ENCODE measurements at places on chromosomes 13 and 19.

GRCh38 chr13:49218493-49219051 lies 1.6 kb upstream of the MLNR start:
- H3K4me3 ChIP-seq, result no peak overlapping the region
- no peaks in the 10 kb centered on the region for H3K36me3 ChIP-seq
- no peak for DNase-seq
- no peak overlapping the region for H3K27ac ChIP-seq
- H3K27me3 ChIP-seq, result peaks cover 16% of the 10 kb centered on the region

DNA sequence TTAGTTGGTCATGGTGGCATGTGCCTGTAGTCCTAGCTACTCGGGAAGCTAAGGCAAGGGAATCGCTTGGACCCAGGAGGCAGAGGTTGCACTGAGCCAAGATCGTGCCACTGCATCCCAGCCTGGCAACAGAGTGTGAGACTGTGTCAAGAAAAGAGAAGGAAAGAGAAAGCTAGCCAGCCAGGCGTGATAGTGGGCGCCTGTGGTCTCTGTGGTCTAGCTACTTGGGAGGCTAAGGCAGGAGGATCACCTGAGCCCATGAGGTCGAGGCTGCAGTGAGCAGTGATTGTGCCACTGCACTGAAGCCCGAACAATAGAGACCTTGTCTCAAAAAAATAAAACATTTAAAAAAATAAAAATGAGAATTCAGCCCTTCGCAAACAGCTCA lies 33.3 kb downstream of the TIMM13 start:
- no peaks in the 10 kb centered on the region for H3K27me3 ChIP-seq
- H3K4me1 ChIP-seq, result no peaks in the 10 kb centered on the region
- no peak overlapping the region for H3K4me3 ChIP-seq

DNA sequence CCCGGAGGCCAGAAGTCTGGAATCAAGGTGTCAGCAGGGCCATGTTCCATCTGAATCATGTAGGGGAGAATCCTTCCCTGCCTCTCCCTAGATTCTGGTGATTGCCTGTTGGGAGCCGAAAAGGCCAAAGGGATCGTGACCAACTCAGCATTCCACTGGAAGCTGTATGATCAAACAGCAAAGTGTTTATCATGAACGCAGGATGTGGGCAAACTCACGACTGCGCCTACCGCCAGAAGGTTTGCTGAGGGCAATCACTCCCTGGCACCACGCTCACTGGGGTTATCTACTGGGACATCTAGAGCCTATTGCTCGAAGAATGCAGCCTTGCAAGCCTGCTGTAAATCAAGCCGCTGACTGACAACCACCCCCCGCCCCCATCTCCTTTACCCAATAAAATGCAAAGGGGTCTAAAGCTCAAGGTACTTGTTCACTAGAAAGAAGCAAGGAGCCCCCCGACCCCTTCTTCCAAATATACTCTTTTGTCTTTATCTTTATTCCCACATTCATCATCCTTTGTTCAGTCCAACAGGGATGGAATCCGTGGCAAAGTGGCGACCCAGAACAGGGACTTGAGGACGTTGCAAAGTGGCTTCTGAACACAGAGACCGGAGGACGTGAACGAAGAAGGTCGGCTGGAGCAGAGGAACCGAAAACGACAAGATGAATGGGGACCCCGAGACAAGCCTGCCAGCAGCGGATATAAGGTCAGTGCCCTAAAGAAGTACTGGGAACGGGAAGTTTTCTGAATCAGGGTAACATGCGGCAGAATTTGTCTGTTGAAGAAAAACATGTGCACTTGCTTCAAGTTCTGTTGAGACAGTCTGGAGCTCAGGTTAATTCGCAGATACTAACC lies 16.8 kb downstream of the CLEC4M start:
- no peaks in the 10 kb centered on the region for H3K4me1 ChIP-seq
- no peak overlapping the region for H3K27ac ChIP-seq
- no peaks in the 10 kb centered on the region for H3K36me3 ChIP-seq

DNA sequence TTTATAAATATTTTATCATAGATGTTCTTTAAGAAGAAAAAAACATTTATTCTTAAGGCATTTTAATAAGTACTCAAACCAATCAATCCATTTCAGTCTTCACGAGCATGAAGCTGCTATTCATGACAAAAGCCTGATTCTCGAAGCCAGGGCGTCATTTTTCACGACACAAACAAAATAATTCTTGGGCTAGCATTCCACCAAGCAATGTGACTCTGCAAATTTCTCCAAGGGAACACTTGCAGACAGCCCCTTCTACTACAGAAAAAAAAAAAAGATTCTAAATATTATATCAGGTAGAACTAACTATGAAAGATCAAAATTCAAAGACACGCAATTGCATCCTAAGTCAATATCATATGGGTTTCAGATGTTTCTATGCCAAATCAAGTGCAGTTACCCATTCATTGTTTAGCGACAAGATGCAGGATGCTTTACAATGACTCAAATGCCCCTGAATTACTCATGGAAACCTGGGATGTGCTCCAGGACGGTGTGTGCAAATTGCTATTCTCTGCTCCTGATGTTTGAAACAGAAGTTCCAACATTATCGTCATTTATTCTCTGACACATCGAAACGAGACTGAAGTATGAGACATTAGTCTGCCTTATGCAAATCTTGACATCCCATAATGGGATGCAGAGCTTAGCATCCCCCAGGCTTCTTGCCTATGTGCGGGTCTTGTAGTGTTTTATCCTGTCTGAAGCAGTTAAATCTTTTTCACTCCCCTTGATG lies 517.7 kb downstream of the MYO16 start:
- no peak overlapping the region for H3K4me3 ChIP-seq
- no peak overlapping the region for H3K27ac ChIP-seq
- H3K4me1 ChIP-seq, result no peaks in the 10 kb centered on the region
- no peaks in the 10 kb centered on the region for H3K36me3 ChIP-seq
- no peaks in the 10 kb centered on the region for H3K27me3 ChIP-seq

- no peaks in the 10 kb centered on the region for H3K27me3 ChIP-seq
- H3K4me3 ChIP-seq, result peak overlapping the region; percentile 76
- no peak for DNase-seq
- peak overlapping the region; percentile 72 for H3K27ac ChIP-seq
Observed at GRCh38 chr19:19385896-19386869, 19.3 kb upstream of the GATAD2A start.

GRCh38 chr13:30453727-30454126 lies 12.0 kb downstream of the HMGB1 start:
- H3K27me3 ChIP-seq, result no peaks in the 10 kb centered on the region
- no peaks in the 10 kb centered on the region for H3K36me3 ChIP-seq
- H3K27ac ChIP-seq, result no peak overlapping the region
- no peak overlapping the region for H3K4me3 ChIP-seq

GRCh38 chr19:16070366-16070990 lies 5.8 kb upstream of the TPM4 start:
- no peaks in the 10 kb centered on the region for H3K36me3 ChIP-seq
- H3K4me3 ChIP-seq, result peak overlapping the region; percentile 17
- no peaks in the 10 kb centered on the region for H3K4me1 ChIP-seq

GRCh38 chr13:83884141-83884540 lies 1.9 kb upstream of the SLITRK1 start:
- DNase-seq, result no peak
- H3K27me3 ChIP-seq, result peaks cover 27% of the 10 kb centered on the region
- H3K27ac ChIP-seq, result no peak overlapping the region

GRCh38 chr19:5978606-5979552 lies 939 bp upstream of the RANBP3 start:
- H3K27me3 ChIP-seq, result no peaks in the 10 kb centered on the region
- DNase-seq, result peak; percentile 45
- H3K4me1 ChIP-seq, result peaks cover 15% of the 10 kb centered on the region
- H3K4me3 ChIP-seq, result peak overlapping the region; percentile 96
- H3K27ac ChIP-seq, result peak overlapping the region; percentile 90

- no peaks in the 10 kb centered on the region for H3K36me3 ChIP-seq
- no peak overlapping the region for H3K4me3 ChIP-seq
- DNase-seq, result no peak
- no peaks in the 10 kb centered on the region for H3K27me3 ChIP-seq
Observed at GRCh38 chr19:47691782-47692181, 21.4 kb upstream of the EHD2 start.

GRCh38 chr19:16514383-16515019 lies 18.3 kb downstream of the C19orf44 start:
- no peaks in the 10 kb centered on the region for H3K36me3 ChIP-seq
- no peaks in the 10 kb centered on the region for H3K27me3 ChIP-seq
- no peaks in the 10 kb centered on the region for H3K4me1 ChIP-seq

GRCh38 chr13:98989469-98990235 lies 11.8 kb upstream of the DOCK9 start:
- no peak for DNase-seq
- H3K4me1 ChIP-seq, result no peaks in the 10 kb centered on the region
- no peak overlapping the region for H3K4me3 ChIP-seq
- no peak overlapping the region for H3K27ac ChIP-seq

DNA sequence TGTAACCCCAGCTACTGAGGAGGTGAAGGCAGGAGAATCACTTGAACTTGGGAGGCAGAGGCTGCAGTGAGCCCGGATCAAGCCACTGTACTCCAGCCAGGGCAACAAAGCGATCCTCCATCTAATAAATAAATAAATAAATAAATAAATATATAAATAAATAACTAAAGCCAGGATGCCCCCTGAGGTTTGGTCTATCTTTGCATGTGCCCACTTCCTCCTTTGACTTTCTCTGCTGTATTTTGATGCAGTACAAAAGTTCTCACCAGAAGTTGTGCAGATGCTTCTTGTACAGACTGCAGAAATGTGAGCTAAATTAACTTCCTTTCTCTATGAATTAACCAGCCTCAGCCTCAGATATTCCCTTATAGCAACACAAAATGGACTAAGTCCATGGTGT lies 6.5 kb upstream of the N4BP2L2 start:
- H3K27ac ChIP-seq, result no peak overlapping the region
- no peaks in the 10 kb centered on the region for H3K36me3 ChIP-seq
- H3K4me3 ChIP-seq, result no peak overlapping the region
- no peaks in the 10 kb centered on the region for H3K27me3 ChIP-seq
- DNase-seq, result no peak

DNA sequence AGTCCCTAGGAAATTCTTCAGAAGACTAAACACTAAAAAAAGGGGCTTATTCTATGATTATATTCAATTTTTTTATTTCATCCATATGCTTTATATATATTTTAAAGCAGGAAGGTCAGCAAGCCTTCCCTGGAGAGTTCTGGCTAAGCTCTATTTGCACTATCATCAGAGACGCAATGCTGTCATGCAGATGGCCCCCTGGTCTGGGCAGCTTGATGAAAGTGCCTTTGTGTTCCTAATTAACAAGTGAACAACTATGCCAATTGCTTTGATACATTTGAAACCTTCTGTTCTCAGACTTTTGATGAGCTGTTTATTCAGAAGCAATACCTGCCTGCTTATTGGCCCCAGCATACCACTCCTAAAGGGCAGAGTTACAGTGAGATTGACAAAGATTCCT lies 1344.6 kb downstream of the OLFM4 start:
- no peaks in the 10 kb centered on the region for H3K27me3 ChIP-seq
- H3K36me3 ChIP-seq, result no peaks in the 10 kb centered on the region
- no peak for DNase-seq
- H3K4me1 ChIP-seq, result no peaks in the 10 kb centered on the region
- no peak overlapping the region for H3K4me3 ChIP-seq

- H3K4me3 ChIP-seq, result no peak overlapping the region
- no peak for DNase-seq
- no peak overlapping the region for H3K27ac ChIP-seq
- no peaks in the 10 kb centered on the region for H3K4me1 ChIP-seq
- H3K27me3 ChIP-seq, result no peaks in the 10 kb centered on the region
- H3K36me3 ChIP-seq, result no peaks in the 10 kb centered on the region
Observed at GRCh38 chr13:71661921-71662320, 205.1 kb downstream of the DACH1 start.

GRCh38 chr13:111895896-111896821 lies 170.8 kb upstream of the SOX1 start:
- H3K27ac ChIP-seq, result no peak overlapping the region
- no peaks in the 10 kb centered on the region for H3K4me1 ChIP-seq
- no peak overlapping the region for H3K4me3 ChIP-seq
- no peak for DNase-seq
- H3K36me3 ChIP-seq, result no peaks in the 10 kb centered on the region

DNA sequence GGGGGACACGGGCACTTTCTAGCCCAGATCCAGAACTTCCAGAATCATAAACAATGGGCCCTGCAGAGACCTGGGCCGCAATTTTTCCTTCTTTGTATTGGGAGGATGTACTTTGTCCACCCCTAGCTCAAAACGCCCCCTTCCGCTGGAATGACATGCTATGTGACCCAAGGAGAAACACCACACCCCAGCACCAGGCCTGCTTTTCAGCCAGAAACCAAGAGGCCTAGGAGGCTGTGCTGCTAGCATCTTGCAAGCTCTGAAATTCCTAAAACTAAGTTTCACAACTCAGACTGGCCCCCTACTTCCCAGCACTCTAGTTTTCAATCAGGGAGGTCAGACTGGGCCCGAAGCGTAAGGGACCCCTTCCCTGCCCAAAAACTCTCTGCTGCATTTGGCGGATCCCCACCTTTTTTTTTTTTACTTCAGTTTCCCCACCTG lies 538 bp downstream of the LSM4 start:
- H3K4me1 ChIP-seq, result no peaks in the 10 kb centered on the region
- no peaks in the 10 kb centered on the region for H3K36me3 ChIP-seq
- H3K27ac ChIP-seq, result peak overlapping the region; percentile 80
- no peaks in the 10 kb centered on the region for H3K27me3 ChIP-seq

DNA sequence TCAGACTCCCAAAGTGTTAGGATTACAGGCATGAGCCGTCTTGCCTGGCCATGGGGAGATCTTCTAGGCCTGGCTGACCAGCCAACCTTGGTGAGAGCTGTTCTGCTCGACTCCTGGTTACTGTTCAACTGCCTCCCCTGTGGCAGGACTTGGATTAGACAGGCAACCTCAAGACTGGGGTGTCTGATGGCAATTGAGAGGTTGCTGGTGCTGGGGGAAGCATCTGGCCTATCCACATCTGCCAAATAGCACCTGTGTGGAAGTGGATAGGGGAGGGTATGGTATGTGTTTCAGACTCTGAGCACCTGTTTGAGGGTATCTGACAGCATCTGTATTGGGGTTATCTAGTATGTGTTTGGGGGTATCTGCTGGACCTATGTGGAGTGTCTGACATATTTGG lies 44.7 kb downstream of the ARHGEF18 start:
- no peaks in the 10 kb centered on the region for H3K27me3 ChIP-seq
- no peaks in the 10 kb centered on the region for H3K36me3 ChIP-seq
- DNase-seq, result no peak
- H3K4me3 ChIP-seq, result no peak overlapping the region
- no peaks in the 10 kb centered on the region for H3K4me1 ChIP-seq

- H3K4me1 ChIP-seq, result no peaks in the 10 kb centered on the region
- H3K36me3 ChIP-seq, result no peaks in the 10 kb centered on the region
- no peak for DNase-seq
- H3K4me3 ChIP-seq, result no peak overlapping the region
- H3K27me3 ChIP-seq, result no peaks in the 10 kb centered on the region
Observed at GRCh38 chr19:9166846-9167245, 11.9 kb upstream of the OR7D2 start.

GRCh38 chr19:19552798-19553197 lies 14.7 kb downstream of the CILP2 start:
- DNase-seq, result no peak
- no peaks in the 10 kb centered on the region for H3K4me1 ChIP-seq
- no peak overlapping the region for H3K4me3 ChIP-seq
- no peak overlapping the region for H3K27ac ChIP-seq

DNA sequence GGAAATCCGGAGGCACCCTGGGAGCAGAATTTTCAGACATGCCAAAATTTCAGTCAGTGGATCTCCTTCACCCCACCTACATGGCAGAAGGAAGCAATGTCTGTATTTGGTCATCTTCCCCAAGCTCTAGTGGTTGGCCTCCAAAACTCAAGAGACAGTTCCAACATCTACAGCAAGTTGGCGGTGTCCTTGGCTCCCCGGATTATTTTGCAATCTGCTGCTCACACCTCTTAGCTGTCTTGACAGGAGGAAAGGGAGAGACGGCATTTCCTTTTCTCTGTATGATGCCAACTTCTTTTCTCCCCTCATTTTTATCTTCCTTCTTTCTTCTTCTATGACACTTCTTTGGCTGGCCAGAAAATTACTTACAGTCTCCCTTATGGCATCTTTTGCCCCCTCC lies 159.9 kb downstream of the SUCLA2 start:
- H3K4me1 ChIP-seq, result no peaks in the 10 kb centered on the region
- H3K27me3 ChIP-seq, result no peaks in the 10 kb centered on the region
- no peak overlapping the region for H3K4me3 ChIP-seq
- H3K27ac ChIP-seq, result no peak overlapping the region
- H3K36me3 ChIP-seq, result no peaks in the 10 kb centered on the region

All from uterus (tissue), 4 donors.